SIG-M5 (cell line): ENCODE measurements at places on chromosomes 12 and 14.
A peak's percentile ranks its signal among the peaks of the same experiment; 100 is the strongest.

- no peak for DNase-seq
These were observed 9.7 kb upstream of the SGPP1 start for GRCh38 chr14:63737582-63738006.

DNA sequence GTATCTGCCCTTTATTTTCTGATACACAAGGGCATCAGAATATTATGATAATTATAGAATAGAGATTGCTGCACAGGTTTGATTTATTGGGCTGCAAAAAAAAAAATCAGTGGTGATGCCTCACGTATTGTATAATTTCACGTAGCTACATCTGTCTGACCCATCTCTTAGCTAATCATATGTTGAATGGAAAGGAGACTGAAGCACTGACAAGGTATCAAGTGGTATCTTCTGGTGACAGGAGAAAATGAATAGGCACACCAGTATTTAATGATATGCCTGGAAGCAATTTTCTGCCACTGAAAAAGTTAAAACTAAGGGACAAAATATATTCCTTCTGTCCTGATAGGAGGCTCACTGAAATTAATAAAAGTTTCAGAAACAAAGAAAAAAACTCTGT, 837.2 kb upstream of the FBXO33 start:
- DNase-seq: no peak

- no peak for DNase-seq
These were observed 59.4 kb downstream of the ATG14 start for GRCh38 chr14:55352201-55352600.

DNA sequence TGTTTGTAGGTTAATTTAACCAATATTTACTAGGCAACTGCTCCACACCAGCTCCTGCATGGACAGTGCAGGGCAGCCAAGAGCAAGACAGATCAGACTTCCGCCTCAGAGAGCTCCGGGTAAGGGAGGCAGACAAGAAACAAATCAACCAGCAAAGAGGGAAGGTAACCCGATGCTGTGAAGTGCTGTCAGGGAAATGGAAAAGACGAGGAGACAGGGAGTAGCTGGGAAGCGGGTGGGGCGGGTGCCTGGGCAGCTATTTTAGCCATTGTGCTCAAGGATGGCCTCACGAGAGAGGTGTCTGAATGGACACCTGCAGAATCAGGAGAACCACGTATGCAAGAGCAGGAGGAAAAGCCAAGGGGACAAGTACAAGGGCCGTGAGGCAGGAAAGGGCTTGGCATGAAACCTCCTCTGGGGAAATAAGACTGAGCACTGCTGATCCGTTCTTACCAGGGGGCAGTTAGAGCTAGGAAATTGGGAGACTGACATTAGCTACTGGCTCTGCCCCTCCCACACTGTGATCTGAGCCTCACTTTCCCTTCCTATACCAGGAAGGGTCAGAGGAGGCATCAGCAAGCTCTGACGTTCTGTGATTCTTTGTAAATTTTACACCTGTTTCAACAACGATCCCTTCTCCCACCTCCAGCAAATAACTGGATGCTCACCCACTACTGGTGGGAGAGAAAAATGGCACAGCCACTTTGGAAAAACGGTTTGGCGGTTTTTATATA, 6.5 kb upstream of the TMEM119 start:
- no peak for DNase-seq

DNA sequence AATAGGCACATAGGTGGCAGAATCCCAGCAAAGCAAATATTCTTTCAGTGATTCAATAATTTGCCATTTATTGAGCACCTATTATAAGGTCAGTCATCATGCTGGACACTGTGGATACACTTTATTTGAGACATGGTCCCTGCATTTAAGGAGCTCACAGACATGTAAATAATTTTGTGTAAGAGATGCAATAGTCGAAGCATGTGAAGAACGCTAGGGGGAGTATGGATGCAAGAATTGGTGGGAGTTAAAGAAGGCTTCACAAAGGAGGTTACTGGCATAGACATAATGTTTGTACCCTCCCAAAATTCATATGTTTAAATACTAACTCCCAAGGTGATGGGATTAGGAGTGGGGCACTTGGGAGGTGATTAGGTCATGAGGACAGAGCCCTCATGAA, 260.6 kb upstream of the GARIN6 start:
- peak; percentile 8 for DNase-seq

- DNase-seq: no peak
These were observed 76.8 kb upstream of the WSCD2 start for GRCh38 chr12:108052260-108052659.

DNA sequence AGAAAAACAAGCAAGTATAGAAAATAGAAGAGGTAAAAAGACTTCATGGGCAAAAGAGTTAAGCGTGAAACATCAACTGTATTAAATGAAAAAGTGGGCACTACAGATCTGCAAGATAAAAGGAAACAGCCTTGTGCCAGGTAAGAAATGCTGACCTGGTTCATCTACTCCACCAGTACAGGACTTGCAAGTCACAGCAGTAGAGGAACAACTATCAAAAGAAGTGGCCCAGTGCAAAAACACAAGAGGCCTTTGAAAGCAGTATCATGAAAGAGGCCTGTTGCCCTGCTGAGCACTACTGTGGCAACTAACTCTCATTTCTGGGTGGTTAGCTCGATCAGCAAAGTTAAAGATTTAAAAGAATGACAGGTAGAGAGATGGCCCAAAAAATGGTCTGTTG, 10.5 kb downstream of the DHRS7 start:
- DNase-seq: no peak

GRCh38 chr14:101078170-101078891, 174.8 kb upstream of the RTL1 start:
- no peak for DNase-seq

GRCh38 chr14:81066672-81067071, 111.3 kb downstream of the TSHR start:
- DNase-seq: no peak

GRCh38 chr14:36702474-36702873, 40.8 kb downstream of the PAX9 start:
- DNase-seq: no peak

GRCh38 chr14:104856157-104856868, 8.8 kb upstream of the CEP170B start:
- no peak for DNase-seq

GRCh38 chr12:89350630-89351488, 1.4 kb downstream of the DUSP6 start:
- no peak for DNase-seq

GRCh38 chr14:84894254-84894653, 635.7 kb upstream of the FLRT2 start:
- no peak for DNase-seq

- no peak for DNase-seq
These were observed 11.9 kb downstream of the ZNF664 start for GRCh38 chr12:123984903-123985302.

DNA sequence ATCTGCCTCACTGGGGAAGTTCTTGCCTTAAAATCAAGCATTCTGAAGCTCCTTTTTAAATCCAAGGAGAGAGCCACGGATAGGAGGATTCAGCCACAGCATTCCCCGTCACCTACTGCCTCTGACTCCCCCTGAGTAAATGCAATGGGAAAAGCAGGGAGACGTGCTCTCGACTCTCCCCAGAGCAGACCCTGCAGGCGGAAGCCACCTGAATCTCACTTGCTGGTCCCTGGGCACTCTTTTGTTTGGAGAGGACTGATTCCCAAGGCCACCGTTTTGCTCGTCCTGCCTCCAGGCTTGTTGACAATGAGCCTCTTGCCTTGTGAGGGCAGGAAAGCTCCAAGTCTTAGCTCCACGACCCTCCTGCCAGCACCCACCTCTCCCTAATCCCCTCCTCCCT, 204.5 kb downstream of the SLC15A4 start:
- DNase-seq: no peak

- DNase-seq: no peak
These were observed 324.7 kb downstream of the GXYLT1 start for GRCh38 chr12:41819948-41820347.

- no peak for DNase-seq
These were observed 293.2 kb downstream of the TMEM132D start for GRCh38 chr12:129610601-129611120.

DNA sequence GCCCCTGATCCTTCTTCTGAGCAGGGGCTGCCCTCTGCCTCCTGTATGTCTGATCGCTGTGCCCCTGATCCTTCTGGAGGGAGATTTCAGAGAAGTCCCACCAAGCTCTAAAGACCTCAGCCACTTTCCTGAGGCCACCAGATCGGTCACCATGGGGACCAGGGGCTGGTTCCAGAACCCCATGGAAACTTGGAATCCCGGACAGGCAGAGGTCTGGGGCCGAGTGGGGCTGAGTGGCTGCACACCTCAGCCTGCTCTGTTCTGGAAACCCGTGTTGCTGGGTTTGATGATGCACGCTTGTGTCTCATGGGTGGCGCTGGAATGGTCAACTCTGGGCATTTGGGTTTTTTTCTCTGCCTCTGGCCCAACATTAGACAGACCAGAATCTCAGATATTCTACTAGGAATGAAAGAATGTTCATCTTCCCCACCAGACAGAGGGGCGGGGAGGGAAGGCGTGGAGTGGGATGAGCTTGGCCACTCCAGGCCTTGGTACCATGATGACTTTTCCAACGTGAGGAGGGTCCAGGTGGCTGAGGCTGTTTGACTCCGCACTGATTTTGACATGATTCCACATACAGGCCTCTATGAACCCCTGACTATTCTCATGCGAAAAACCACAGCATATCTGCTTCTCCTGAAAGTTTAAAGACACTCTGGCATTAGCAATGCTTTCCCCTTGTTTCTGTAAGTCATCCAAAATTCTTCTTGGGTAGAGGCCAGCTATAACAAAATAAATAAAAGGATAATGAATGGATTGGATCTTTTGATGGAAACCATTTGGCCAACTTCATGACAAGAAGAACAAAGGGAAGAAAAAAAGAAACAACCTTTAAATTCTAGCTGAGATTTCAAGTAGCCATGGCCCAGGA, 114.5 kb downstream of the ADGRD1 start:
- DNase-seq: no peak

GRCh38 chr14:32559590-32559989, 230.5 kb downstream of the AKAP6 start:
- DNase-seq: no peak

DNA sequence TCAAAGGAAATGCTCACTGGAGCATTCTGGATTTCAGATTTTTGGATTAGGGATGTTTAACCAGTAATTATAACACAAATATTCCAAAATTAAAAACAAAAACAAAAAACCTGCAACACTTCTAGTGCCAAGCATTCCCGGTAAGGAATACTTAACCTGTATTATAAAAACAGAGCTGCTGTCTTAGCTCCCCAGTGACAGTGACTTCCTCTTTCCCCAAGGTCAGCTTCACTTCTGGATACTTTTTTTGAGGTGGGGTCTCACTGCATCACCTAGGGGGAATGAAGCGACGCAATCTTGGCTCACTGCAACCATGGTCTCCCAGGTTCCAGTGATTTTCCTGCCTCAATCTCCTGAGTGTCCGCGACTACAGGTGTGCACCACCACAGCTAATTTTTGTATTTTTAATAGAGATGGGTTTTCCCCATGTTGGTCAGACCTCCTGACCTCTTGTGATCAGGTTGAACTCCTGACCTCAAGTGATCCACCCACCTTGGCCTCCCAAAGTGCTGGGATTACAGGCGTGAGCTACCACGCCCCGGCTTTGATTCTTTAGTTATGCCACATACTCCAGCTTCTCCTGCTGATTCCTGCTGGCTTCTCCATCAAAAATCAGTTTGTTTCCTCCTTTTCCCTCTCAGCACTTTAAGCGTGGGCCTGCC, 15.9 kb downstream of the PPP1CC start:
- DNase-seq: no peak

GRCh38 chr14:91229743-91230200, 14.7 kb downstream of the GPR68 start:
- peak; percentile 26 for DNase-seq

GRCh38 chr14:65290830-65291229, 121.7 kb upstream of the FUT8 start:
- DNase-seq: no peak

- no peak for DNase-seq
These were observed 79.1 kb downstream of the OTX2 start for GRCh38 chr14:56731187-56731586.

DNA sequence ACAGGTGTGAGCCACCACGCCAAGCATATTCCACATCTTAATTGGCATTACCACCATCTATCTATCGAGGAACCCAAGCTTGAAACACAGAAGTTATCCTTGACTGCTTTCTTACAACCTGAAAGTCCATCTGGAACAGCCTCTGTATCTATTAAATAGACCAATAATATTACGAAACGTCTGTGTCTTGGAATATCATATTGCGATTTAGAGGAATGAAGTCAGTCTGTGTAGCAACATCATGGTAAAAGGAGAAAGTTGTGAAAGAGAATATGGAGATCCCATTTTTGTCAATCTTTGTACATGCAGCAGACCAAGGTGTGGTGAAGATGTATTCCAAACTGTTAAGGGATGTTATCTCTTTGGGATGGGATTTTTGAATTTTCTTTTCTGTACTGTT, 25.8 kb upstream of the MAX start:
- no peak for DNase-seq

- DNase-seq: no peak
These were observed 35.9 kb downstream of the SLC4A8 start for GRCh38 chr12:51460519-51460918.

GRCh38 chr12:2510045-2510444, 284.7 kb upstream of the FKBP4 start:
- no peak for DNase-seq

DNA sequence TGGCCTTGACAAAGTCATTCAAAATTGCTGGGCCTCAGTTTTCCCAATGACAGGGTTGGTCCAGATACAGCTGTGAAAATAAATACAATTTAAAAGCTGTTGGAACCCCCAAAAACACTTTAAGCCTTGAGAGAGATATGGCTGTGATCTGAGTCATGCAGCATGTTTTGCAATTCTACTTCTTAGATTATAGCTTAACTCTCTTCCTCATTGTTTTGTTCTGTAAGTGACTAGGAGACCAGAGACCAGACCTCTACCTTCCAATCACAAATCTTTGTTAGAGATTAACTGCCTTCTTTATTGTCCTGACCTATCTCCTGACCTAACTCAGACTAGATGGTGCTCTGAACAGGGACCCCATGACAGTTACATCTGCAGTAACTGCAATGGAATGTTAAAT, 198.1 kb downstream of the STXBP6 start:
- no peak for DNase-seq

GRCh38 chr14:93302688-93303581, 29.9 kb downstream of the BTBD7 start:
- DNase-seq: no peak

- no peak for DNase-seq
These were observed 146.3 kb downstream of the LRIG3 start for GRCh38 chr12:58773986-58774385.

DNA sequence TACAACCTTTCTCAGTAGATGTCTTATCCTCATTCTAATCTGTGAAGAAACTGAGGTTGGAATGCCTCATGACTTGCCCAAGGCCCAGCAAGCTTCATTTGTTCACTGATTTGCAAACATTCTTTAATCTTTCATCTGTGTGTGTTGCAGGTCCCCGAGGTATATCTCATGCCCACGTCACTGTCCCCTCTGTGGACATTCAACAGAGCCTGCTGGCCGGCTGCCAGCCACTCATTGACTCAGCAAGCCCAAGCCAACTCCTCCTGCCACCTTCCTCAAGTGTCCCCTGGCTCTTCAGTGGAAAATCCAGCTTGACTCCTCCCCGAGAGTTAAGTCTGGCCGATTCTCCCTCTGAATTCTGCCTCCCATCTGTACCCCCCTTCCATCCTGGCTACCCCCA, 1.9 kb upstream of the DCAF4 start:
- DNase-seq: no peak
